ENCODE measurements at places on chromosomes 13 and 19. TPM values are rescaled to one million over a fixed set of nuclear protein-coding genes. Genes with fewer than 3 reads are reported as not detected.

GRCh38 chr19:16018106-16018755, 58.1 kb upstream of the TPM4 start:
- no peaks in the 10 kb centered on the region for H3K27me3 ChIP-seq
- no peaks in the 10 kb centered on the region for H3K36me3 ChIP-seq
- H3K4me3 ChIP-seq: no peak overlapping the region
- no peak overlapping the region for H3K27ac ChIP-seq

DNA sequence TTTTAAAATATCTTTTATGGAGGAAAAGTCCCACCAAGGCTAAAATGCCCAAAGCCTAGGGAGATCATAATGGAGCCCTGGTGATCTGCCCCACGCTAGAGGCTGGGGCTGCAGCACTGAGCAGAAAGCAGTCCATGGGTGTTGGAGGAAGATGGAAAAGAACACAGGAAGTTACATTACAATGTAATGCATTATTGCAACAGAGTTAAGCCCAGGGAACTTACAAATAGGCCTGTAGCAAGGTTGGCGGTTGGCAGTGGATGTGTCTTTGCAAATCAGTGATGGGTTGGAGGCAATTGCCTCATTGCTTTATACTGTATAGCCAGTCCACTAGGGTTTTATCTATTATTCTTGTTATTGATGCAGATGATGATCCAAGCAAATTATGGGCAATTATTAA, 399.9 kb downstream of the NDFIP2 start:
- H3K36me3 ChIP-seq: no peaks in the 10 kb centered on the region
- H3K27ac ChIP-seq: no peak overlapping the region
- H3K4me1 ChIP-seq: no peaks in the 10 kb centered on the region
- no peak for DNase-seq

DNA sequence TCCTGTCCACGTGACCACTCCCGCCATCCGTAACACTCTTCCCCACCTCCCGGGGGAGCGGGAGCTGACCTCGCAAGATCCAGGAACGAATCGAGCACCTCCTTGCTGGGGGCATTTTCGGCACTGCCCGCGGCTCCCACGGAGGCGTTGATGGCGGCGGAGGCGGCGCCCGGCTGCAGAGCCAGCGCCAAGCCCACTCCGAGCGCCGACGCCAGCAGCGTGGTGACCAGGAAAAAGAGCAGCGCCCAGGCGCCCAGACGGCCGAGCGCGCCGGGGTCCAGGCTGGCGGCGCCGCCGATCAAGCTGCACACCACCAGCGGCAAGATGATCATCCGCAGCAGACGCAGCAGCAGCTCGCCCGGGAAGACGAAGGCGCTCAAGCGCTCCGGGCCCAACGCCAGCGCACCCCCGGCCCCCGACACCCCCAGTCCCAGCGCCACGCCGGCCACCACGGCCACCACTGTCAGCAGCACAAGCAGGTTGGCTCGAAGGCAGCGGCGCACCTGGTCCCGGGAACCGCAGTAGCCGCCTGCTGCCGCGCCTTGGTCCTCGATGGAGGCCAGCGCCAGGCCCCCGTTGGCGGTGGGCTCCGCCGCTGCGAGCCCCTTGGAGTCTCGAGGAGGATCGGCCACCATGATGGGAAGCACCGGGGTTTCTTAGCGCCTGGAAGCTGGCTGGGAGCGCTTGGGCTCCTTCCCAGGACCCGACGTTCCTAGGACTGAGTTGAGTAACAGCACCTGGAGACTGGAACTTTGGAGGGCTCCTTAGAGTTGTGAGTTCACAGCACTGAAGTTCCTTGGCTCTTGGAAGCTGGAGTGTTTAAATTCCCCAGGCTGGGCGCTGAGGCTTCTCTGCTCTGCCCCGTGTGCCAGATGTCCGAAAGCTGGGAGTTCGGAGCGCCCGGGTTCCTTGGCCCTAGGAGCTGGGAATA, 798 bp downstream of the SLC1A5 start:
- peak overlapping the region; percentile 93 for H3K27ac ChIP-seq
- no peaks in the 10 kb centered on the region for H3K36me3 ChIP-seq
- peaks cover 53% of the 10 kb centered on the region for H3K4me1 ChIP-seq
- peak overlapping the region; percentile 83 for H3K4me3 ChIP-seq
- DNase-seq: peak; percentile 44

GRCh38 chr19:33703821-33704220, 82.1 kb downstream of the CHST8 start:
- no peak overlapping the region for H3K4me3 ChIP-seq
- H3K27ac ChIP-seq: no peak overlapping the region
- no peak for DNase-seq
- H3K27me3 ChIP-seq: peaks cover 3% of the 10 kb centered on the region
- H3K36me3 ChIP-seq: no peaks in the 10 kb centered on the region
- H3K4me1 ChIP-seq: no peaks in the 10 kb centered on the region

GRCh38 chr19:41027273-41027967, 36.3 kb downstream of the CYP2B6 start:
- no peak for DNase-seq
- H3K27ac ChIP-seq: no peak overlapping the region
- H3K27me3 ChIP-seq: peaks cover 44% of the 10 kb centered on the region
- H3K36me3 ChIP-seq: no peaks in the 10 kb centered on the region
- H3K4me3 ChIP-seq: no peak overlapping the region
- no peaks in the 10 kb centered on the region for H3K4me1 ChIP-seq

DNA sequence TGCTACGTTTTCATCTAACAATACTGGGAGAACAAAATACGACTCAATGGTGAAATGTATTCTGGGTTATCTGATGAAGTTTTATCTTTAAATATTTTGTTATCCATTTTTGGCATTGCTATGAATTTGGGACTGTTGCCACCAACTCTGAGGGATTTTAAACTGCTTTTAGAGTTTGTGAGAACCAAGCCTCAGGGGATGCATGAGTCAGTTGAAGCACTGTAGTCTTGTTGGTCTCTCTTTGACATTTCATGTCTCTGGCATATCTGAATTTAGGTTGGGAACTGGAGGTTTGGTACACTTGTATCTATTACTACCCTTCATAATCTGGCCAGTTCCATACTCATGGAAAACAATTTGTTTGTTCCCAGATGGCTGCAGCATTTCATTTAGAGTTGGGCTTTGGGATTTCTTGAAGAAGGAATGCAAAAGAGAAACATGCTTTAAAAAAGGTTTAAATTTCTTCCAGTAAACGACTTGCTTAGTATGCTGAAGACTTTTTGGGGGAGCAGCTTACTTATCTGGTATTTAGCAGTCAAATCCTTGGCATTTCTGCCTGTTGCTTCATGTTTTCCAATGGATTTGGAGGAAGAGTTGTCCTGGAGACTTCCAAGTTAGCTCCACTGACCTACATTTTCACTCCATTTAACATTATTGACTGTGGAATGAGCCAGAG, 28.9 kb downstream of the ARHGEF7 start:
- H3K27me3 ChIP-seq: peaks cover 8% of the 10 kb centered on the region
- no peaks in the 10 kb centered on the region for H3K36me3 ChIP-seq
- DNase-seq: no peak
- H3K4me1 ChIP-seq: peaks cover 4% of the 10 kb centered on the region
- H3K27ac ChIP-seq: peak overlapping the region; percentile 10
- H3K4me3 ChIP-seq: no peak overlapping the region

DNA sequence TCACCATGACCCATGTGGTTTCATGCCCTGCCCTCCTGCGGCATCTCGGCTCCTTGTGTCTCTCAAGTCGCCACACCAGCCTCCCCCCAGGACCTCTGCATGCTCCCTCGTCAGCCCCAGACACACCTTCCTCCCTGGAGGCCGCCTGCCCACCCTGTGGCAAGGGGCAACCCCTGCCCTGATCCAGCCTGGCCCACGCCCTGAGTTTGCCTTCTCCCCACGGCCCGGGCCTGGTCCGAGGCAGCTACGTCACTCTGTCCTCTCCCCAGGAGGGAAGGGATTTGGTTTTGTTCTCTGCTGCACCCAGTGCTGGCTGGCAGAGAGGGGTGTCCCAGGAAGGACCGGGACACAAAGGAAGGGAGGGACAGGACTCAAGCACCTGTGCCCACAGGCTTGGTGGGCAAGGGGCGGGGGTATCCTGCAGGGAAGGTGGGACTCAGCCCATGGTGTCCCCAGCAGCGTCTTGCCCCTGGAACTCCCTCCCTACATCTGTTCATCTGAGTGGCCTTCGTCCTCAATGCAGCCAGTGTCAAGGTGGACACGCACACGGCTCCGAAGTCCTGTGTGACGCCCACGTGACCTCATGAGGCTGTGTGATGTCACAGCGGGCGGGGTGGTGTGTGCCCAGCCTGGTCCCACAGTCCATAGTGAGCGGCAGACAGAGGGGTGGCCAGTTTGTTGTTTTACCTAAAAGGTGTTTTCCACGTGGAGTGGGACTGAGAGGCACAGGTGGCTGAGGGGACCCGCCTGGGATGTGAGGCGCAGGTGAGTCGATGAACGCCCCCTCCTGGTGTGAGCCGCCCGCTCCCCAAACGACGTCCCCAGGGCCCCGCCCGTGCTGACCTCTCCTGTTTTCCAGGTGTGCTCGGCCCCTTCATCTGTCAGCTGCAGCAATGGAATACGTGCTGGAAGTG, at the start of gene TEX29:
TEX29 (plus strand) TSS at position 645 of the 914 bp plus-strand sequence; CDS start at position 894, 249 bp downstream.
- no peak within 1 kb of the TSS for H3K27ac ChIP-seq
- H3K36me3 ChIP-seq: peaks cover 19% of the 10 kb centered on the region
- H3K27me3 ChIP-seq: no peaks in the 10 kb centered on the region
- H3K4me3 ChIP-seq: no peak within 1 kb of the TSS
- H3K4me1 ChIP-seq: no peaks in the 10 kb centered on the region

DNA sequence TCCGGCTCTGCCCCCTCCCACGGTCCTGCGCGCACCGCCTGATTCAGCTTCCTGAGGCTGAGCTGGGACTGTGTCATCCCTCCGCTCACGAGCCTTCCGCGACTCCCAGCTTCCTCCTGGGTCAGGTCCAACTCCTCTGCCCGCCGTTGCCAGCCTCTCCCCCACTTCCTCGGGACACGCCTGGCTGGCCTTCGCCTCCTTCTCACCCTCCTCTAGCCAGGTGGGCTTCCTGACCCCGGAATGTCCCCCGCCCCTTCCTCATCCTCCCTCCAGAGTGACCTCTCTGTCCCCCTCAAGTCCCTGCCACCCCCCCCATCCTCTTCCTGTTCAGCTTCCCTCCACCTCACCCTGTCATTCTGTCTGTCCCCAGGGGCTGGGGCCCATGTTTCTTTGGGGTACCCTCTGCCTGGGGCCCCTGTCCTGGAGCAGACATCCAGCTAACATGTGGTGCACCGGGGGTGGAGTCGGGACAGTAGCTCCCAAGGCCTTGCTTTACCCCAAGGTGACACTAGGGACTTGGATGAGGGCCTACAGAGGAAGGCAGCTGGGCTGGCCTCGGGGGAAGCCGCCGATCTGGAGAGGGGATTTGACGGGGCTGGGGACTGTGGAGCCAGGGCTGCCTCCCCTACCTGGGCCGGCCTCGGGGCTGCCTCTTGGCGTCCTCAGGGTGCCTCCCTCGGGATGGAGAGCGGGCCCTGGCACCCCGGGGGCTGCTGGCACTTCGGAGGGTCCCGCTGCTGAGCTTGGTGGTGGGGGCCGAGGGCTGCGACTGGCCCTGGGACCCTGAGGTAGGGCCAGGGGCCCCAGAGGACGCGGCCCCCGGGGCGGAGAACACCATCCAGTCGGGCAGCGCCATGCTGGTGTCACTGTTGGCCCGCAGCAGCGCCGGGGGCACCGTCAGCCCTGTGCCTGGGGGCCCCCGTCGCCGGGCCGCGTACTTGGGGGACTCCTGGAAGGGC, 16.5 kb downstream of the SHANK1 start:
- H3K4me3 ChIP-seq: no peak overlapping the region
- H3K27me3 ChIP-seq: peaks cover 45% of the 10 kb centered on the region
- H3K27ac ChIP-seq: no peak overlapping the region
- H3K36me3 ChIP-seq: no peaks in the 10 kb centered on the region
- no peak for DNase-seq

- DNase-seq: no peak
- H3K27me3 ChIP-seq: no peaks in the 10 kb centered on the region
- no peak overlapping the region for H3K27ac ChIP-seq
- H3K4me1 ChIP-seq: no peaks in the 10 kb centered on the region
- no peaks in the 10 kb centered on the region for H3K36me3 ChIP-seq
Measured at GRCh38 chr13:53260594-53260993, 232.0 kb downstream of the OLFM4 start.

DNA sequence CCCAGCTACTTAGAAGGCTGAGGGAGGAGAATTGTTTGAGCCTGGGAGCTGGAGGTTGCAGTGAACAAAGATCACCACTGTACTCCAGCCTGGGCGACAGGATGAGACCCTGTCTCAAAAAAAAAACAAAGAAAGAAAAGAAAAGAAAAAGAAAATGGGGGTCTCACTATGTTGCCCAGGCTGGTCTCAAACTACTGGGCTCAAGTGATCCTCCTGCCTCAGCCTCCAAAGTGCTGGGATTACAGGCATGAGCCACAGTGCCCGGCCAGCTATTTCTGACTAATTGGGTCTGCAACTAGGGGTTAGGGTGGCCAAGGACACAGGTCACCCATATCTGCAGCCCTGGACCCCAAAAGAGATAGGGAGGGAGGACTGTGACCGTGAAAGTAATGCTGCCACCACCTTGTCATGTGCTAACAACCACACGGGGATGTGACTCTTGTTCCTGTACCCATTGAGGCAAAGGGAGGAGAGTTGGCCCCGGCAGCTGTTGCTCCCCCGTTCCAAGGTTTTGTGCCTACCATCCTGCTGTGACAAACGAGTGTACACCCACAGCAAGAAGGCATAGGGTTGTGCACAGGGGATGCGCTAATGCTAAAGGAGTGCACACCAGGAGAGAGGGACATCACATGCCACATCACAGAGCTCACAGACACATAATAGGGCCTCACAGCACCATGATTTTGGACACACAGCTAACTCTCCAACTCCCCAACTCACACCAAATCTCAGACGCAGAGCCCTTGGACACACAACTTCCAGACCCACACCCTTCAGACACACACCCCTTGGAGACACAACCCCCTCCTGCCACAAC, 619 bp downstream of the MEF2B start:
- no peak for DNase-seq
- H3K4me3 ChIP-seq: no peak overlapping the region
- peaks cover 10% of the 10 kb centered on the region for H3K4me1 ChIP-seq
- H3K27ac ChIP-seq: no peak overlapping the region

DNA sequence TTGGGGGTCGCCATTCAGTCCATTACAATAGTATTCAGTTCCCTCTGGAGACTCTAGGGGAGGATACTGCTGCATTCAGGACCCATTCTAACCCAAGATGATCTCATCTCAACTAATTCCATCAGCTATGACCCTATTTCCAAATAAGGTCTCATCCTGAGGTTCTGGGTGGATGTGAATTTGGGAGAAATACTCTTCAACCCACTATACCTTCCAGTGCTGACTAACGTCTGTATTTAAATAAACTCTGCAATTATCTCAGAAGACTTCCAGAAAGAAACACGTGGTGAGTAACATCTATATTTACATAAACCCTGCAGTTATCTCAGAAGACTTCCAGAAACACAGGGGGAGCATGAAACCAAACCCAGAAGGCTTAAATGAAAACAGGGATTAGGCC, 1300.7 kb downstream of the PCDH9 start:
- no peak for DNase-seq
- H3K27ac ChIP-seq: no peak overlapping the region
- H3K36me3 ChIP-seq: no peaks in the 10 kb centered on the region
- H3K4me1 ChIP-seq: no peaks in the 10 kb centered on the region

Gene WDR87
- total RNA-seq: not detected

Gene LCP1
- total RNA-seq: 11.6 TPM

Gene CD37
- total RNA-seq: 3.0 TPM

Gene TMEM238
- 0.77 TPM for total RNA-seq

Gene PDX1
- not detected for total RNA-seq

All from heart right ventricle (tissue), 16 donors.